ENCODE measurements at places on chromosomes 16 and 17.

- DNase-seq = no peak
Measured at GRCh38 chr16:10965440-10966061, 21.2 kb downstream of the CLEC16A start.

- DNase-seq = no peak
Measured at GRCh38 chr17:27379888-27380533, 76.2 kb upstream of the KSR1 start.

DNA sequence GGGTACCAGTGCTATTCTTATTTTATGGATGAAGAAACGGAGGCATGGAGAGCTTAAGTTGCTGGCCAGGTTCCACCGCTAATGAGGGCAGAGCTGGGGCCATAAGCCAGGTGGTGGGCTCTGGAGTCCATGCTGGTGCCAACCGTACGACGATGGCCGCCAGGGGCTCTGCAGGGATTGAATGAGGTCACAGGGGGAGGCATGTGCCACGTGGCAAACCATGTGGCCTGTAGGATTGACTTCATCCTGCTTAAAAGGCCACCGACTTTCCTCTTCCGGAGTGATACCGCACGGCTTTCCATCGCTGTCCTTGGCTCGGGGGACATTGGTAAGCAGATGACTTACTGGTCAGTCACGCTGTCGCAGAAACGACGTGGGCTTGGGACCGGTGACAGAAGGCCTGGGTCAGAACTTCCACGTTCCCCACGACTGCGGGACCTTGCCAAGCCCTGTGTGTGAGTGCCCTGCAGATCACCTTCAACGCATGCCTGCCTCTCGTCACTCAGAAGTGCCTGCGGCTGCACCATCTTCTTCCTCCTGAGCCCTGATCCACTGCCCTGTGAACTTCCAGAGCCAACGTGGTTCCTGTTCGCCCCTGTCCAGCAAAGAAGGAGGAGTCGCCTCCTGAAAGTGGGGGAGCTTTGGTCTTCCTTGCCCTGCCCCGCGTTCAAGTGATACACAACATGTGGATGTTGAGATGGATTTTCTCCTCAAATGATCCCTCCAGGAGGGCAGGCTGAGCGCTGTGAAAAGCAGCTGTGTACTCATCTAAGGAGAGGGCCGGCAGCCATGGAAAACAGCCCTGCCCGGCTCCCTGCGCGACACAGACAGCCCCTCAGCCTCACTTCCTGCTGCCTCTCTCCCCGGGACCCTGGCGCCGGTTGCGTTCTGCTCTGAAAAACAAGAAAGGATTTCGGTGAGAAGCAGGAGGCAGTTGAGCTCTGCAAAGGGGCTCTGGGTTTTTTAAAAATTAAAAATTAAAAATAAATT is 176.7 kb downstream of the C16orf95 start:
- DNase-seq = no peak

GRCh38 chr17:74070374-74070773 is 133.1 kb upstream of the RPL38 start:
- DNase-seq = no peak

- no peak for DNase-seq
Measured at GRCh38 chr17:17626840-17627239, 35.3 kb upstream of the PEMT start.

GRCh38 chr16:57711-58110 is 4.1 kb downstream of the SNRNP25 start:
- no peak for DNase-seq

GRCh38 chr16:11039726-11040125 is 95.4 kb downstream of the CLEC16A start:
- no peak for DNase-seq

GRCh38 chr16:63292036-63292435 is 1255.8 kb upstream of the CDH8 start:
- no peak for DNase-seq

DNA sequence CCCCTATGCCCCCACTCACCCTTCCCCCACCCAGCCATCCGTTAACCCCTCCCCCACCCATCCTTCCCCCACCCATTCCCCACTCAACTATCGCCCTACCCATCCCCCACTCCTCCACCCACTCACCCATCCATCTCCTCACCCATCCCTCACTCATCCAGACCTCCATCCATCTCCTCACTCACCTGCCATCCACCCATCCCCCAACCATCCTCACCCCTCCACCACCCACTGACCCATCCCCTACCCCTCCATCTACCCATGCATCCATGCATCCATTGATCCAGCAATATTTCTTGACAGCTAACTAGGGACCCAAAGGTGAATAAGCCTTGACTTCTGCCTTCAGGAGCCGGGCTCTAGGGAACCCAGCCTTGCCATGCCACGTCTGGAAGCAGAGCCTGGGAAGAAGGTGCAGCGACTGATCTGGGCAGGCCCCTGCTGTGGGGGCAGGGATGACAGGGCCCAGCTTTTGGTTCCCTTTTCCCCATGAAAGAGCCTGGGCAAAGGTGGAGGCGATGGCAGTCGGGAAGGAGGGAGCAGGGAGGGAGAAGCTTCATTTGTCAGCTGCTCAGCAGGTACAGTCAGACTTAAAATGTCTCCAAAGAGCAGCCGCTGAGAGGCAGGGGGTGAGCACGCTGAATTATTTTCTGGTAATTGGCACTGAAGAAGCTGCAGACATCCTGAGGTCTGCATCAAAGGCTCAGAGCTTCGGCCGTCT is 23.1 kb upstream of the DOC2B start:
- DNase-seq = no peak

- DNase-seq = no peak
Measured at GRCh38 chr16:12208341-12209035, 232.0 kb downstream of the SNX29 start.

DNA sequence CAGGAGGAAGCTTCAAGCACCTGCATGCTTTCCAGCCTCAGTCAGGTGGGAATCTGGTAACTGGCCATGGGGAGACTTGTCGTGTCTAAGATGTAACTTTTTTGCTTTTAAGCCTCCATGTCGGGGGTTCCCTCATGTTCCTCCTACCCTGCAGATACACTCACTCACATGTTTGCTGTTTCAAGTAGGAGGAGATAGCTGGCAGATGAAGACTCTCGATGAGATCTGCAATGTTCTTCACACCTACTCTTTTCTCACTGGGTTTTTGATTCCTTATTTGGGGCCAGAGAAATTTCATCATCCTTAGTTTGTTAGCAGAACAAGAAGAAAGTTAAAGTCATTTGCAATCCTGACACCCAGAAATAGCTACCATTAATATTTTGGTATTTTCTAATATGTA is 24.7 kb downstream of the UTP4 start:
- DNase-seq = no peak

- DNase-seq = no peak
Measured at GRCh38 chr17:67566656-67567055, 151.1 kb upstream of the NOL11 start.

DNA sequence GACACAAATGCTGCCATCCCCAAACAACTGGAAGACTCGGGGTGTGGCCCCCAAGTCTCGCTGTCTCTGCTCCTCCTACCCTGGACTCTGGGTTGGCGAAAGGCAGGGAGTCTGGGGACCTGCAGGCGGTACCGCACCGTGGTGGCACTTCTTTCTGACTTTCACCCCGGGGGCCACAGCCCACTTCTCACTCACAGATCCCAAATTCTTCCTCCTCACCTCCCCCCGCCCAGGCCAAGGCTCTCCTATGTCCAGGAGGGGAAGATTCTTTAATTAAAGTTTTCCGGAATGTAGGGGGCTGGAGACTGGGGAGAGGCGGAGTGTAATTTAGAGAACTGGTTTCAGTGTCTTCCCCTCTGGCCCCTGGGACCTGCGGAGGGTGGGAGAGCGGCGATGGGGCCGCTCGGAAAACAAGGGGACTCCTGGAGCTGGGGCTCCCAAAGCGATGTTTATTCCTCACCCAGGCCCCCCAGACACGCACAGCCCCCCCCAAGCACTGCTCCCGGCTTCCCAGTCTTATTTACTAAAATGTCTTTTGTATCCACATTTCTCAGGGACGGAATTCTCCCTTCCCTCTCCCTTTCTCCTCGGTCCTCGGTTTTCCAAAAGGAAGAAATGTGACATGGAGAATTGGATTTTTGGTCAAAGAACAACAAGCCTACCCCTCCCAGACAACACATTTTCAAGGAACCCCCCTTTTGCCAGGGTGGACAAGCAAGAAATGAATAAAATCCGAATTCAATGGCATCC is 1.2 kb downstream of the WNT3 start:
- DNase-seq = no peak

- DNase-seq = no peak
Measured at GRCh38 chr16:54000361-54000760, 286.2 kb downstream of the IRX3 start.

DNA sequence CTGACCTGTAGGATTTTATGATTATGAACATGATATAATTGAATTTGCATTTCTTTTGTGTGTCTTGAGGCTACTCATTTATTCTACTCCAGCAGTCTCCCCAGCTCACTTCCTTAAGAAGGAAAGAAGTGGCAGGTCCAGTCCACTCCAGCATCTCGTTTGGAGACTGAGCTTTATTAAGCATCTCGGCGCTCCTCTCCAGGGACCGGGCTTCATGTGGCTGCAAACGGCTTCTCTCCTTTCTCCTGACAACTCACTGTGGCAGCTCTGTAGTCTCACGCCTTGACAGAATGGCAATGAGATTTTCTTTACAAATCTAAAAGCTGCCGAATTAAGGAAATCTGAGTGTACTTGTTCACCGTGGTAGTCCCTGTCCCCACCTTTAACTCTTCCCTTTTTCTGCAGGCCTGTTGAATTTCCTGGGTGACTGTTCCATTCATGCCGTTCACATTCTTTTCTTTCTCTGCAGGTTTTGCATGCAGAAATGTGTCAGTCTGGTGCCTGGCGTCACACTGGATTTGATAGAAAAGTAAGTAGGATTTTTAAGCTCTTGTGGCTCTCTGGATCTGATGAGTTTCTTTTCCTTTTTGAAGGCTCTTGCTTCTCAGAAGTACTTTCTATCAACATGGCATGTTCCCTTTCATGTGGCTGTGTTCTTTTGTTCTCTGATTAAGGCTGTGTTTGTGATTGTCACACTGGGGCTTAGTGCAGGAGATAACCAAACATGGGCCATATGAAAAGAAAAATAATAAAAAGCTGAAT is 200.5 kb upstream of the CHMP6 start:
- DNase-seq = no peak

GRCh38 chr16:56980792-56981724 is 8.3 kb upstream of the NLRC5 start:
- no peak for DNase-seq

GRCh38 chr17:27939474-27940465 is 46.6 kb upstream of the LYRM9 start:
- DNase-seq = no peak
